ENCODE measurements at places on chromosomes 16 and 17.

DNA sequence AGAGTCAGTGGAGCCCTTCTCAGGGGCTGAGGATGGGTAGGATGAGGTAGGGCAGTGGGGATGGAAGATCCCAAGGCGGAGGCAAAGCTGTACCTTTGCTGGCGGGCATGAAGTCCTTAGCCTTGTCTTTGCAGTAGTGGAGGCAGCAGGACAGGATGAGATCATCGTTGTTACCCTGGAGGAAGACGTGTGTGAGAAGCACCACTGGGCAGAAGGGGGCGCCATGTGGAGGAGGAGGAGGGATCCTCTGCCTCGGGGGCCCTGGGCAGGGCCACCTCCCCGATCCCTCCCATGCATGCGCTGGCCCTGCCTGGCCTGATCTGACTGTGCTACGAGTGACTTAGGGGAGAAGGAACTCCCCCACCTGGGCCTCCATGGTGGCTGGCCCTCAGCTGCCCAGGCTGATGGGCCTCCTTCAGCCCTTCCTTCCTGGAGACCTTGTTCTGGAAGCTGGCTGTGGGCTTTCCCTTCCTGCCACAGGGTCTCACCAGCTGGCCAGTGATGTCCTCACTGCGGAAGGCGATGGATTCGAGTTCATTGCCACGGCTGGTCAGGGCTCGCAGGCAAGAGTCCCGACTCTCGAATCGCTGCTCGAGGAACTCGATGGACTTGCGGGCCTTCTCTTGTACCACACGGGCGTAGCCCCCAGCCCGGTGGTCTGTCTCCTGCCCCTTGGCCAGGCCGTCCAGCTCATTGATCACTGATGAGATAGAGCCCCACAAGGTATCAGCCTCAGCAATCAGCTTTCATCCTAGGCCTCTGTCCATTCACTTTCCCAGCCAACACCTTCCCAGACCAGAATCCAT is 10.3 kb downstream of the HIC1 start:
- DNase-seq, result peak; percentile 63

DNA sequence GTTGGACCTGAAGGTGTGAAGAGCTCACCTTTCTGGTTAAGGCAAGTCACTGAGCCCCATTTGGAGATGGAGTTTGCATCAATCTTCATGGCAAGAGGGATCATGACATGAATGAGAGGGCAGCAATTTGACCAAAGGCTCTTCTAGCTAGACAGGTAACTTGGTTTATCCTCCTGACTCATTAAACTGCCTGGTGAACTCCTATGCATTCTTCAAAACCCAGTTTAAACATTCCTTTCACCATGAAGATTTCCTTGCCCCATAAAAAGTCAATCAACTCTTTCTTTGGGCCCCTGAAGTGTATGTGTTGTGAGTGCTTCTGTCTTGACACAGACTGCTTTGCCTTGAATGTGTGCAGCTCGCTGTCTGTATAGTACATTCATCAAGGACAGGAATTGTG is 120.0 kb upstream of the FOXF1 start:
- no peak for DNase-seq

DNA sequence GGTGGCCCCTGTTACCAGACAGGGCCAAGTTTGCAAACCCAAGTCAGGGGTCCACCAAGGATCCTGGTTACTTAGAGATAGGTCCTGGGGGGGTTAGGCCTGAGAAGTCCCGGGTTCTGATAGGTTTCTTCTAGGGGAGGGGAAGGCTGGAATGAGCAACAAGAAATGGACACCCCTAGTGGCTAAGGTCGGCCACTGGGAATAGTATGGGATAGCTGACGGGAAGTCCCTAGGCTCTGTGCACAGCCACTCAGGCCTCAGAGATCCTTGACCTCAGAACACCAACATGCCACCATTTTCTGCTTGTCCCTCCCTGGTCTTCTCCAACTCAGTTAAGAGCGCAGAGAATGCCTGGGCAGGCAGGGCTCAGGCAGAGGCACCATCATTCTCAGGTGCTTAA is 13.4 kb downstream of the TK2 start:
- no peak for DNase-seq

- peak; percentile 83 for DNase-seq
These were observed 16.5 kb downstream of the CCDC102A start for GRCh38 chr16:57519796-57520360.

DNA sequence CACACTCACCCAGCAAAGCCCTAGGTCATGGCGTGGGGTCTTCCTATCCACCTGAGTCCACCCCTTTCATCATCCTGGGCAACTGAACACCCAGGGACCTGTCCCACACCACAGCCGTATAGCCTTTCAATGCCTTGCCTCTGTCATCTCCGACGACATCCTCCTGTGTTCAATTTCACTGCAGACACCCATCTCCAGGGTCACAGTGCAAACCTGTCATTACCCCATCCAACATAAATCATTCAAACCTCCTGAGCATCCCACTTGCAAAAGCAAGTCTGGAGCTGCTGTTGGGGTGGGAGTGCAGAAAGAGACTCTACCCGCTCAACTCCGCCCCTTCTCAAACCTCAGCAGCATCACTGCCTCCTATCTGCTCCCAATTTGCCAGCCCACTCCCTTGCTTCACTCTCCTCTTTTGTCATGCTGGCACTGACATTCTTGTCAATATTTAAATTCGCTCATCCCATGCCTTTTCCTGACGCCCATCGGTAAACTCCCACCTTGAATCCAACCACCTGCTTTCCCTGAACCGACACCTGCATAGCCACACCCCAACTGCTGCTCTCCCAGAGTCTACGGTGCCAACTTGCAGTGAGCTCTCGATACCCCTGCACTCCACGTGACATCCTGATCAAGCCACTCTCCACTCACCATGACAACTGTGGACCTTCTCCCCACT is 37.0 kb downstream of the MARF1 start:
- DNase-seq, result no peak

GRCh38 chr16:3652373-3653195 is 1.9 kb upstream of the DNASE1 start:
- DNase-seq, result no peak

DNA sequence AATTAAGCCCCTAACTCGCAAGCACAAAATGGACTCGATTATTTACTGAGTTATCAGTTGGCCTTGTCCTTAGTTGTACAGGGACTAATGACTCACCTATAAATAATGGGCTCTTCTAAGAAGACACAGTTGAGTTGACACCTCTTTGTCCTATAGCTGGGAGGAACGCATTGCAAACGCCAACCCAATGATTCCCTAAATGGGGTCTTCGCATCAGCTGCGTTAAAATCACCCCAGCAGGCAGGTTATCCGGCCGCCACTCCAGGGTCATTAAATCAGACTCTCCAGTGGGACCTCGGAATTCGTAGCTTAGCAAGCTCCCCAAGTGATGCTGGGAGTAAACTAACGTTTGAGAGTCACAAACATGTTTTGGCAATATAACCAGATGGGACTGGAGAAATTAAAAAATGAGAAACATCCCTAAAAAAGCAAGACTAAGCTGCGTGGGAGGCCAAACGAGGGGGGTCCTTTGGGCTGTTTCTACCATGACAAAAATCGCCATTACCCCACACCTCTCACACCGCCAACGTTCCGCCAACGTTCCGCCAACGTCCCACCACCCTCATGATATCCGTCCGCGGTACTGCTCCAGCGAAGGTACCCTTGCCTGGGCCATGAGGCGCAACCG is 932 bp upstream of the NFE2L1 start:
- DNase-seq, result peak; percentile 28
